ENCODE measurements at places on chromosomes 5 and 9. TPM values are rescaled to one million over a fixed set of nuclear protein-coding genes. Genes with fewer than 3 reads are reported as not detected.

The IFNA13 gene
- not detected for total RNA-seq

DNA sequence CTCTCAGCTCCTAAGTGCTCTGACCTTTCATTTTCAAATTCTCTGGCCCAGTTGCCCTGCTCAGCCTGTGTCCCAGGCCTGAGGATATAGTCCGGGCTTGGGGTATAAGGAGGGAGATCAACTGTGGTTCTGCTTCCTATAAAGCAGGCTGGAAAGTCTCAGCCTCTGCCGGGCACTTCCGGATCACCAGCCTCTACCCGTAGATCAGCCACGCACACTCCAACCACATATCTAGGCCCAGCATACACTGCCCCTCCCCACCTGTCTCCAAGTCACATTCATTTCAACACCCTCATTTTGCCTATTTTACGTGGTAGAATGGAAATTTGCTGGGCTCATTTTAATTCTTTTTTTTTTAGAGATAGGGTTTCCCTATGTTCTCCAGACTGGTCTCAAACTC lies 3.1 kb downstream of the ZER1 start:
- no peak for DNase-seq

The CFAP77 gene
- total RNA-seq = not detected

The PCDHB7 gene
- not detected for total RNA-seq

The PCDHGA4 gene
- total RNA-seq = not detected

The KCNIP1 gene
- total RNA-seq = not detected

The FOXD1 gene
- total RNA-seq = not detected

- no peak for DNase-seq
Observed at GRCh38 chr5:141322261-141322660, 1.7 kb upstream of the TAF7 start.

The ELAVL2 gene
- 1.3 TPM for total RNA-seq

DNA sequence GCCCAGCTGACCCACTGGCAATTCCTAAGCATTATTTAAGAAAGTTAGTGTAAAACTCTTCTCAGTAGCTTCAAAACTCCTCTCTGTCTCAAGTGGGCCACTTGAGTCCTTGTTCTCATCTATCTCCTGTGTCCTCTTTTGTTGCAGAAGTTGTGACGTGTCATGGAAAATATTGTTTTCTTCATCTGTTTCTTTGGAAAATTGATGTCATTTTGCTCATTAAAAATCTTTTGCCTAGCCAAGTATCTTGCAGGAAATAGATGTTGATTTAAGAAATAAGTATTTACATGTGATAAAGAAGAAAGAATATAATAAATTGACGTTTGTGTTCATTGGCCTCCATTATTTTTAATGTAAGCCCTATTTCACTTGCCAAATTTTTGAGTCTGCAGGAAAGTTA lies 1158.4 kb upstream of the SEMA6A start:
- no peak for DNase-seq

DNA sequence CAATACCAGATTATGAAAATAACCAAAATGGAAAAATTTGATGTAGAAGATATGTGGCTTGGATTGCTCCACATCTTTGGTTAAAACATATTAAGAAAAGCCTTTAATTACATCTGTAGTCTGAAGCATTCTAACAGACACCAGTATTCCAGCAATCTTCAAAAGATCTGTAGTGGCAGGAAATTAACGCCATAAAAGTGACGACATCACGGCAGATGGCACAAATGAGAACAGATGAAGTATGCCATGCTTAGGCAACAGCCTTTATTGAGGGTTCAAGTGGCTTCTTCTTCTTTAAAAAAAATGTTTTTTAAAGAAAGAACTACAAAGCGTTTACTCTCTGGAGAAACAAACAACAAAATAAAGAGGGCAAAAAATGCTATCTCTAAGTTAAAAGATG lies 164.2 kb downstream of the MEF2C start:
- DNase-seq = no peak

DNA sequence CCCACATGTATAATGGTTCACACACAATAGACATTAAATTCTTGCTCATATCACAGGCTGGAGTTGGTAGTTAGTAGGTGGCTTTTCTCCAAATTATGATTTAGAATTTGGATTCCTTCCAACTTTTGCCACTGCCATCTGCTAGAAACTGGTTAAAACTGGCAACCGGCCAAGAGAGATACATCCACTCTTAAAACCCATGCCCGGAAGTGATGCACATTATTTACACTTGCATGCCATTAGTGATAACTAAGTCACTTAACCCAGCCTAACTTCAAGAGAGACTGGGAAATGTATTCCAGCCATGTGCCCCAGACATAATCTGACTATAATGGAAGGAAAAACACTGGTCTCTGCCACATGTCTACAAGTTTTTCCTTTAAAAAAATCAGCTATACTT lies 395.7 kb upstream of the SEMA6A start:
- no peak for DNase-seq

GRCh38 chr5:67106626-67107342 lies 89.8 kb downstream of the CD180 start:
- DNase-seq = no peak

The OTP gene
- total RNA-seq = 8.4 TPM

The TAF11L5 gene
- total RNA-seq = not detected

The SH3RF2 gene
- total RNA-seq = 0.19 TPM
